Activated naive CD4-positive, alpha-beta T cell (primary cell): ENCODE measurements at places on chromosomes 6 and 20.

GRCh38 chr6:127520066-127520465, 931 bp upstream of the MTCL3 start:
- no peak for DNase-seq

GRCh38 chr20:53678990-53679596, 85.5 kb upstream of the ZNF217 start:
- no peak for DNase-seq

DNA sequence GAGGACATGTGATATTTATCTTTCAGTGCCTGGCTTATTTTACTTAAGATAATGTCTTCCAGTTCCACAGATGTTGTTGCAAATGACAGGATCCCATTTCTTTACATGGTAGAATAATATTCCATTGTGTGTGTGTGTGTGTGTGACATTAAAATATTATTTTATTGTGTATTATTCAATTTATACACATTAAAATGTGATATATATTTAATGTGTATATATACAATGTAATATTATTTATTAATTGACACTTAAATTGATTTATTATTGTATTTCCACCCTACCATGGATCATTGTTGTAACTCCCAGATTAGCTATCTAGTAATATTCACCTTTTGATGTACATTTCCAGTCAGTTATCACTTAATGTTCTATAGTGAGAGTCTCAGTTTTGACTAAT, 1422.5 kb upstream of the ADGRB3 start:
- DNase-seq, result no peak

DNA sequence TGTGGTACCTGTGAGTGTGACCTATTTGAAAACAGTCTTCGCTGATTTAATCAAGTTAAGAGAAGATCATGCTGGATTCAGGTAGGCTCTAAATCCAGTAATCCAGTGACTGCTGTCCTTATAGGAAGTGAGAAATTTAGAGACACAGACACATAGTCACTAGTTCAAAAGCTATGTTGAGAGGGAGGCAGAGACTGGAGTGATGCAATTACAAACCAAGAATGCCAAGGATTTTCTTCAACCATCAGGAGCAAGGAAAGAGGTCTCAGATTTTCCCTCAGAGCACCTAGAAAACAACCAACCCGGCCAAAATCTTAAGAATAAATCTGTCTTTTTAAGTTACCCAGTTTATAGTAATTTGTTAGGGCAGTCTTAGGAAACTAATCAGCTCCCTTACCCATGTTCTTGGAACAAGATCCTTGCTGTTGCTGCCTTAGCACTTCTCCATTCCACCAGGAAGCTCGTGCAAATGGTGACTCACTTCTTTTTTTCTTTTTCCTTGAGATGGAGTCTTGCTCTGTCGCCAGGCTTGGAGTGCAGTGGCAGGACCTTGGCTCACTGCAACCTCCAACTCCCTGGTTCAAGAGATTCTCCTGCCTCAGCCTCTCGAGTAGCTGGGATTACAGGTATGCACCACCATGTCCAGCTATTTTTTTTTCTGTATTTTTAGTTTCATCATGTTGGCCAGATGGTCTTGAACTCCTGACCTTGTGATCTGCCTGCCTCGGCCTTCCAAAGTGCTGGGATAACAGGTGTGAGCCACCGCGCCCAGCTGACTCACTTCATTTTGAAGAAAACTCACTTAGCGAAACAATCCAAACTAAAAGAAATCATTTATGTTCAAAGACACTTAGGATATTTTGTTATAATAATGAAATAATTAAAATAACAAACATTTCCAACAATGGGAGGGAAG, 34.4 kb upstream of the ZNF184 start:
- no peak for DNase-seq

GRCh38 chr6:141483598-141484061, 649.1 kb upstream of the GJE1 start:
- peak; percentile 3 for DNase-seq

DNA sequence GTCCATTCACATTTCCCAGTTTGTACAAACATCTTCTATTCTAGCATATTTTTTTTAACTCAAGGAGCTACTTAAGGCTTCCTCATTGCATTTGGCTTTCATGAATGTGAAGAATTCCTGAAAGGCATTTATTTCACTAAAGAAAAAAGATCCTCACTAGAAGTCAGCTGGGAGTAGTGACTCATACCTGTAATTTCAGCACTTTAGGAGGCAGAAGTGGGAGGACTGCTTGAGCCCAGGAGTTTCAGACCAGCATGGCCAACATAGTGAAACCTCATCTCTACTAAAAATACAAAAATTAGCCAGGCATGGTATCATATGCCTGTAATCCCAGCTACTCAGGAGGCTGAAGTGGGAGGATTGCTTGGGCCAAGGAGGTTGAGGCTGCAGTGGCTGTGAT, 30.9 kb upstream of the XRN2 start:
- no peak for DNase-seq

DNA sequence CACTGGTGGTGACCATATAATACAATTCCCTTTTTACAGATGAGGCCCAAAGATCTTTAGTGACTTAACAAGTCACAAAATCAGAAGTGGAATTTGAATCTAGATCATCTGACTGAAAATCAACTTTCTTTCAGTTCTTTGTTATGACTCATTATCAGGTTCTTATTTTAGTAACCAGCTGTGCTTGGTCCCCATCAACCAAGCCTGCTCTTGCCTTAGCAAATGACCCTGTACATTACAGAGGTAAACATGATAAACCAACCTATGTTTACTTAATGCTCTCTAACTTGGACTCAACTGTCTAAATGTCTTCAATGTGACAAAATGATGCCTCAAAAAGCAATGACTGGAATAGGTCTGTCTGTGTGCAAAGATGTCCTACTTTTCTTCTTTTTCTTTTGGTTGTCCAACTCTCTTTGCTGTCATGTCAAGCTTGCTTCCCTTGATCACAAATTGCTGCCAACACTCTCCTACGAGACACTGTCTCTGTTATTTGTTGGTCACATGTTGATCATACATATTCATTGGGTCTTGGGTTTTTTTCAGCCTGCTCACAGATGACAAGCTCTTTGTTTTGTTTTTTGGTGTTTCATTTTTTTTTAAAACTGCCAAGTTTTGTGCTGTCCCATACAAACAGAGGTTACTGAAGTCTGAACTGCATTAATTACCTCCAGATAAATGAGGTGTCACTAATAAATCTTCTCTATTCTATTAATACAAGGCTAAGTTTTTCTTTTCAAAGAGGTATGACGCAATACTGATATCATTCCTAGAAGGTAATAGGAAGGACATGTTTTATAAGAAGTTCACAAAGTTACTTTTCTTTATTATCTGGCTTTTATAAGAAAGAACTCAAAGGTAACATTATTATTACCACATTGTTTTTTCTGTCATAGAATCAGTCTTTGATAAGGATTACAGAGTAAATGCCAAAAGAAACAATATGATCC, 62.2 kb upstream of the PLN start:
- no peak for DNase-seq
